ENCODE measurements at places on chromosomes 3 and 15. TPM values are rescaled to one million over a fixed set of nuclear protein-coding genes. Genes with fewer than 3 reads are reported as not detected.

The PLA2G4E gene
- not detected for total RNA-seq

The LIPH gene
- total RNA-seq: not detected

DNA sequence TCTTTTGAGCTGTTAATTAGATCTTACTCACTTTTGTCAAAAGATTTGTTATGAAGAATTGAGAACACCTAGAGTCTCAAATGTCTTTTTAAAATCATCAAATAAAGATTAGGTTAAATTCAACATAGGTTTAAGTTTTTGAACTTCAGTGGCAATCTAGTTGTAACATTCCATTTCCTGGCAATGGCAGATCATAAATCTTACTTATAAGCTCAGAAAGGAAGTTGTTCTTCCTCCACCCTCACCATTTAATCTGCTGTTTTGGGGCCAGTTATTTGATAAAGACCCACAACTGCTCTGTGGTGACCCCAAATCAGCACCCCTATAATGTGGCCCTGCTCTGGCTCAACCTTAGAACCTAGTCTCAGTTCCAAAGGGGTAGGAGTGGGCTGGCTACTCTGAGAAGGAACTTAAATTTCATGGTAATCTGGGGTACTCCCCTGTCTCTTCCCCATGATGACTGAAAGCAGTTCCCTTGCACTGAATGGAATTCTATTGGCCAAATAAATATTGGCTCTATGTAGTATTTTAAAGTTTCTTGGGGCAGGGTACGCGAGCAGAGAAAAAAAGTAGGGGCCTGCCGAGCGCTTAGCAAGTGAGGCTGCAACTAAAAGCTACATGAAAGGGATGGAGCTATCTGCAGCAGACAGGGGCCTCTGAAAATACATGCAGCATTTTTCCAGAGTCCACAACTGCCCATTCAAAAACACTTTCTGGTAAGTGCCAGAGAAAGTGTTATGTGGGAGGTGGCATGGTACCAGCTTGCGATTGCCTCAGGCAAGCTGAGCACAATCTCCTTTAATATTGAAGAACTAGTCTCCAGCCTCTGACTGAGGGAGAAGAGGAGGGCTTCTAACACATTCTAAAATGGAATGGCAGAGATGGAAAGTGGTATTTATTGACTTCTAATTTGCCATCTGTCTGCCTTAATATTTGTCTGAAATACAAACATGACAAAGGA lies 103.6 kb upstream of the RASGRP1 start:
- H3K27ac ChIP-seq: no peak overlapping the region
- no peaks in the 10 kb centered on the region for H3K36me3 ChIP-seq
- no peaks in the 10 kb centered on the region for H3K27me3 ChIP-seq
- peaks cover 91% of the 10 kb centered on the region for H3K4me1 ChIP-seq
- no peak for DNase-seq
- H3K4me3 ChIP-seq: no peak overlapping the region

DNA sequence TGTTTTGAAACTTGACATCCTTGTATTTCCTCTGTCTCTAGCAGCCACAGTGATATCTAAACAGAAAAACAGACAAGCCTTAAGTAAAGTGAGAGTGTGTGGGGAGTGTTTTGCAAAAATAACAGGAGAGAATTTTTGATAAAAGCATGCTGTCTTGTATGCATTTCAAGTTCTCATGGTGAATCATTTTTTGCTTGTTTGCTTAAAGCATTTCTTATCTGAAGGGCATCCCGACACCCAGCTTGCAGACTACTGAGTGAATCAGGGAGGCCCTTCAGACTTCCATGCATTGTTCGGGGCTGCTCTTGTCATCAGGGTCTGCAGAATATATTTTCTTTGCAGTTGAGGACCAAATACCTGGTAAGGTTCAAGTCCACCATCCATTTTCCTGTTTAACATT lies 8.5 kb downstream of the CGNL1 start:
- no peak overlapping the region for H3K4me3 ChIP-seq
- no peak overlapping the region for H3K27ac ChIP-seq
- no peak for DNase-seq
- H3K27me3 ChIP-seq: no peaks in the 10 kb centered on the region

DNA sequence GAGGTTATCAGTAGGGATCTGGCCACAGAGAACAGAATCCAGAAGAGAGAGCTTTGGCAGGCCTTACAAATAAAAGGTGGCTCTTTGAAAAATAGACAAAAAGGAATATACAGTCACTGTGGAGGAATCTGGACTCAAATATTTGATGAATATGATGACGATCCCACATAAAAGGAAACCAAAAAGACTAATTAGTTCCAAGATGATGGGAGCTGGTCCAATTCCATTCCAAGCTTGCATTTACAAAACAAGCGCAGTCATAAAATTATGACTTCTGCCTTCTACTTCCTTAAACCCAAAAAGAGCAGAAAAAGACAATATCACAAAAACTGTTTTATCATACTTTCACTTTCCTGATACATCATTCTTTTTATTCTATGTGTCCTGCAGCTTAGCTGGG lies 285.8 kb downstream of the DIPK2A start:
- H3K36me3 ChIP-seq: no peaks in the 10 kb centered on the region
- H3K27ac ChIP-seq: no peak overlapping the region
- DNase-seq: no peak
- no peak overlapping the region for H3K4me3 ChIP-seq

- DNase-seq: no peak
- H3K4me3 ChIP-seq: no peak overlapping the region
- no peaks in the 10 kb centered on the region for H3K27me3 ChIP-seq
- no peaks in the 10 kb centered on the region for H3K36me3 ChIP-seq
Observed at GRCh38 chr3:116265976-116266584, 179.2 kb downstream of the LSAMP start.
